Left renal pelvis (tissue), 4 donors: ENCODE measurements at places on chromosomes 1 and 21. TPM values are rescaled to one million over a fixed set of nuclear protein-coding genes. Genes with fewer than 3 reads are reported as not detected.

DNA sequence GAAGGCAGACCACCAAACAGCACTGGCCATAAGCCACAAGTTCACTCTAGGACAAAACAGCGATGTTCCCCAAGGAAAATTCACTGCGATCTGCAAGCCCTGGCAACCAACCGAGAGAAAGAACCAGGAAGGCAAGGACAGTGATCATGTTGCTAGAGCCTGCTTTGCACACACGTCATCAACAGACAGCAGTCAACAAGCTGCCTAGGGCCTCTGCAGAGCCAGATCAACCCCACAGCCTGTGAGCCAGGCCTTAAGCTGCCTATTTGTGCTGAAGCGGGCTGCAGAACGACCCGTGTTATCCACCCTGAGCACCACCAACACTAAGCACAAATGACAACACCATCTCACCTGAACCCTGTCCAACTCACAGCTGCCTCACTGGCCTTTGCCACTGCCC lies 6.2 kb upstream of the YRDC start:
- no peak for DNase-seq

The VAV3 gene
- polyA plus RNA-seq: 135 TPM

GRCh38 chr21:34981791-34982190 lies 67.3 kb downstream of the RUNX1 start:
- no peak for DNase-seq

The GUCA2B gene
- not detected for polyA plus RNA-seq

The SLC35E2B gene
- polyA plus RNA-seq: 107 TPM

- DNase-seq: no peak
Measured at GRCh38 chr1:174911606-174912005, 88.1 kb upstream of the CACYBP start.

The SPOCD1 gene
- 0.35 TPM for polyA plus RNA-seq

DNA sequence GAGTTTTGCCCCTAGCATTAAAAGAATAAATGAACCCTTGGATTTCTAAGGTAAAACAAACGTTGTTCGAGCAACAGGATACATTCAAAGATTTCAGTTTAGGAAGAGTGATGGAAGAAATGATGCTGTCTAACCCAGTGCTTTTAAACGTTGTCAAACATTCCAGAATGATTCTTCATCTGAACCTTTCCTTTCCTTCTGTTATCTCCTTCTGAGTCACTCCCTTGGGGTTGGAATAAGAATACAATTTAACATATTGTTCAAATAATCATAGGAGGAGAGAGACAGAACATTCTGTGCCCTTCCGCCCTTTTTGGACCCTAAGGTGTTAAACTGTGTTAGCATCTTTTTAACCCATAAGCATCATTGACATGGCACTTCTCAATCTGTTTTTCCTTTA lies 61.1 kb upstream of the RCOR3 start:
- DNase-seq: no peak

- DNase-seq: no peak
Measured at GRCh38 chr1:20031161-20031560, 38.8 kb upstream of the PLA2G5 start.

DNA sequence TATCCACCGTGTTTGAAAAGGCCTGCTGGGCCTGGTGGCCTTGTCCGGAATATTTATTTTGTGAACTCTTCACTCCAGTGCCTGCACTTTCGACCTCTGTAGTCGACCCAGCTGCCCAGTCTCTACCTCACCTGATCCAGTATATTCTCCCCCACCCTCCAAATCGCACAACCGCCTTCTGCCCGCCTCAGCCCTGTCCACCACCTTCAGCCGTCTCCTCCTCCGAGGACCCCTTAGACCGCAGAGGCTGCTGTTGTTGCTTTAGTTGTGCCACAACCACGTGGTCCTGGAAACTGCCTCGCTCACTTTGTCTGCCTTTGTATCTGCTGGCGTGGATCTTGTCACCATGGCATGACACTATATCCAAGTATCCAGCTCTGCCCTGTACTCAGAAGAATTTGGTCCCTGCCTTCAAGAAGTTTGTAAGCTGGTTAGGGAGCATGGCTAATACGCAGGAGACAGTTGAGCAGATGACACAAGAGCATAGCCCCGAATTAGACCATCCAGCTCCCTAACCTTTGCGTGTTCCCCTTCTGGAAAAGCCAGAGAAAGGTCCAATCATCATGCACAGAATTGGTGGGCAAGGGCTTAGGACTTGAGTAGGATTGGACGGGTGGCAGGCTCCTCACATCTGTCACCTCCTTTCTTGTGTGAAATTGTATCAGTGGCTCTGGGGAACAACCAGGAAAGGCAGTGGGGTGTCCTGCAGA lies 1.5 kb downstream of the PHGDH start:
- DNase-seq: peak; percentile 24

GRCh38 chr1:231751415-231751814 lies 124.8 kb downstream of the DISC1 start:
- no peak for DNase-seq

DNA sequence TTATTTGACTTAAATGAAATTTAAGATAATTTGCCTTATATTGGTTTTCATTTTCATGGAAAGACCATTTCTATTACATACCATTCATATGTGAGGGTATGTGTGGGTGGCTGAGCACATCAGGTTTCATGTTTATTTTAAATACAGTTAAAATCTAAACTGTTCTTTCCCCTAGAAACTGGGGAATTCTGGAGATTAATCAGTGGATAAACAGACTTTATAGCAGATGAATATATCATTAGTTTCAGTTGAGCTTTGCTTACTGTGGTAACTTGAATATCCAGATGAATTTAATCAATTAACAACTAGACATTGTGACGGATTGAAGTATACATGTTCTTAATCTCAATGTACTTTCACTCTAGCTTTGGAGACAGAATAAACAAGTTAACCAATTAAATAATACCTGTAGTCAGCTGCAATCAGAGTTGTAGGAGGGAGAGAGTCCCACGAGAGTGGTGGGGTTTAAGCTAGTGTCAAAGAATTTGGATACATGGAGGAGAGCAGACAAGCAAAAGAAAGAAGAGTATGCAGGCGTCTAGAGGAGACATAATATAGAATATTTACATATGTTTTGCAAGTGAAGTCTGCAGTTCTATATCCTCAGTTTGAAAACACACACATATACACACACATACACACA lies 97.6 kb downstream of the PDE4B start:
- no peak for DNase-seq

DNA sequence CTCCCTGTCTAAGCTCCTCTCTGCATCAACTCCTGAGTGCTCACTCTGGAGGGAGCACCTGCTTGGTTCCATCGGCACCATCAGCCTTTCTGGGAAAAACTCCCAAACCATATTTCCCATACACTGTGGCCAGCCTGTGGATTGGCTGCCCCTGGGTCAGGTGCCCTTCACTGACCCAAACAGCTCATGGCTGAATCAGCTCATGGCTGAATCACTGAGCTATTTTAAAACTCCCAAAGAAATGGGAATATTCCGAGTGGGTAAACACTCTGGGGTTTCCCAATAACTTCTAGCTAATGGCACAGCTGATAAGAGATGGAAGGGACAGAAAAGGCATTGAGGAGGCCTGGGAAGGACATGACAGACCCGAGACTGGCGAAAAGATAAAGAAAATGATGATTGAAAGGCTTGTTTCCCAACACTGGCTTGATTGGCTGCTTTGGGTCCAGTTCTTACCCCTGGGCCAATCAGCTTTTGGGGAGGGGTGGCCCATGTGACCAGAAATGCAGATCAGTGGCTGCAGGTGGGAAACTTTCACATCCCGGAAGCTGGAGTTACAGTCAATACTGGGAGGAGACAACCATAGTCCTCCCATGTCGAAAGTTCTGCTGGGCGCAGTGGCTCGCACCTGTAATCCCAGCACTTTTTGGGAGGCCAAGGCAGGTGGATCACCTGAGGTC lies 37.3 kb upstream of the KAZN start:
- DNase-seq: no peak

DNA sequence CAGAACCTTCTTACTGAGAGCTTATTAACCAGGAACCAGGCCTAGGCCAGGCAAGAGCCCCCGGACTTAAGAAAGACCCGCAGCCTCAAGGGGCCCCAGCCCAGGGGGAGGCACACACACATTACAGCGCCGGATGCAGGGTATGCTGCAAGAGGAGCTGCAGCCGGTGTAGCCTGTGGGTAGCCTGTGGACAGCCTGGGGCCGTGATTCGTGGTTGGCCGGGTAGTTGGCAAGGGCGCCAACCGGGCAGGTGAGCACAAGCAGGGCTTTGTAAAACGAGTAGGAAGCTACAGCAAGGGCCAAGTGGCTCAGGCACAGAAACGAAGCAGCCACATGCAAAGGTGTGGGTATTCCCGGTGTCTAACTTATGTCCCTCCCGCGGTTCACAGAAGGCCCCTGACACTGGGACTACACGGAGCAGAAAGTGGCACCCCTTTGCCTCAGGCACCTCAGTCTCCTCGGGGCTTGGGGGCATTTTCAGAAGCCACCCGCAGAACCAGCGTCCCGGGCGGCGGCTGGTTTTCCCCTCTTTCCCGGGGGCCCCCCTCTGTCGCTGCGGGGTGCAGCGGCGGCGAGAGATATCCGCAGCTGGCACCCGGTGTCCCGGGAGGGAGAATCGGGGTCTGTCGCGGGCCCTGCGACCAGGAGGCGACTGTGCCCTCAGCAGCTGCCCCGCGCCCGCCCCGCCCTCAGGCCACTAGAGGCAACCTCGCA lies 40.8 kb downstream of the KIAA1614 start:
- DNase-seq: no peak

DNA sequence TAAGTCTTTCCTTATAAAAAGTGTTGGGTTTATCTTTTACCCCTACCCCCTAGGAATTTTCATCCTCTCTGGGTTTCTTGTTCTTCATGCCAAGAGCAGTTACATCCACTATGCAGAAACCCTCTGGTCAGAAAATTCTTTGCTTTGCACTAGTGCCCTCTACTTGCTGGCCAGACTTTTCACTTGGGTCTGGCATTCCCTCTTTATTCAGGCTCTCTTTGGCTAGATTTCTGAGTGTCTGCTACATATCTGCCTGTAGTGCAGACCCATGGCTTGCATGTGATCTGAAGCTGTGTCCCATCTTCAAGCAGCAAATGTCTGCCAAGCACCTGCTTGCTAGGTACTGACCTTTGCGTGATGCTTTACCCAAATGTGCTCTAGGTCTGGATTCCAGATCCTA lies 237.0 kb downstream of the GPATCH2 start:
- no peak for DNase-seq

DNA sequence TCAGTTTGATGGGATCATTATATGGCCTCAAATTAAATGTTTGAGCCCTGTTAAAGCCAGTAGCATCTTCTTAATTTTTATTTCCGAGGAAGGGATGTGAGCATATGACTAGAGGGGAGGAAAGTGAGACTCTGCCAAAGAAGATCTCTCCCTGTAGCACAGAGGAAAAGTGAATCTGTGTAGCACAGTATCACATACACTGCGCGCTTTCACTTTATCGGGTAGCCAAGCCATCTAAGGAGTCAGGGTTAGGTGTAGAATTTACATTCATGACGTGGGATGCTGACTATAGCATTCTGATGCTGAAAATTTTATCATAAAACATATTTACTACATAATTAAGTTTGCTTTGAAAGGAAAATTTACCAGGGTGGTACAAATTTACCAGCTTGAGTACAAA lies 24.0 kb downstream of the LRRC8D start:
- DNase-seq: no peak

The OLFM3 gene
- polyA plus RNA-seq: 1.2 TPM

- DNase-seq: no peak
Measured at GRCh38 chr1:87291107-87291506, 37.6 kb upstream of the LMO4 start.

- no peak for DNase-seq
Measured at GRCh38 chr1:54237586-54237985, 37.6 kb downstream of the MRPL37 start.

- DNase-seq: no peak
Measured at GRCh38 chr1:155182052-155182550, 8.5 kb downstream of the TRIM46 start.

- DNase-seq: peak; percentile 34
Measured at GRCh38 chr1:6093071-6093470, 47.4 kb downstream of the KCNAB2 start.

The TNFRSF18 gene
- 0.66 TPM for polyA plus RNA-seq

DNA sequence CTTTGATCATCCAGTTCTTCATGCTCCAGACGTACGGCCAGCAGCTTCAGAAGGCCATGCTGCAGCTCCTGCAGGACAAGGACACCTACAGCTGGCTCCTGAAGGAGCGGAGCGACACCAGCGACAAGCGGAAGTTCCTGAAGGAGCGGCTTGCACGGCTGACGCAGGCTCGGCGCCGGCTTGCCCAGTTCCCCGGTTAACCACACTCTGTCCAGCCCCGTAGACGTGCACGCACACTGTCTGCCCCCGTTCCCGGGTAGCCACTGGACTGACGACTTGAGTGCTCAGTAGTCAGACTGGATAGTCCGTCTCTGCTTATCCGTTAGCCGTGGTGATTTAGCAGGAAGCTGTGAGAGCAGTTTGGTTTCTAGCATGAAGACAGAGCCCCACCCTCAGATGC lies 32.5 kb downstream of the MX1 start:
- DNase-seq: no peak
